Renal cortex interstitium (tissue), 15 donors: ENCODE measurements at places on chromosomes 4 and X. TPM values are rescaled to one million over a fixed set of nuclear protein-coding genes. Genes with fewer than 3 reads are reported as not detected.

Gene ATP1B4
- polyA plus RNA-seq: 0.09 TPM

Gene LDB2
- 88.5 TPM for polyA plus RNA-seq

Gene KLB
- polyA plus RNA-seq: 0.17 TPM

DNA sequence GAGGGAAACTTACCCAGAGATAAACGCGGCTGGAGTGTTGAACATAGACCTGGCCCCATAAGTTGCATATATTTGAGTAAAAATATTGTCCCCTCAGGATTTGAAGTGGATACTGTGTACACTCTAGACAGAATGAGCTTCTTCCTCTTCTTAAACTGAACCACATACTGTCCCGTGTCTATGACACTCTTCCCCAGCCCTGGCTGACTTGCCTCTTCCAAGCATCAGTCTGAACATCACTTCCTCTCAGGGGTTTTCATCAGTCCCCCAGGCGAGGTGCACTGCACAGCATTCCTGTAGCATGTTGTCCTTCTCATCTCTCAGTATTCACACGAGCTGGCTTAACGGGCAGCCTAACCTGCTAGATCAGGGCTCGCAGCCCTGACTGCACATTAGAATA lies 80.5 kb upstream of the TMEM150C start:
- DNase-seq: no peak

Gene IDH3G
- 93.9 TPM for polyA plus RNA-seq

Gene MAGEA4
- not detected for polyA plus RNA-seq

DNA sequence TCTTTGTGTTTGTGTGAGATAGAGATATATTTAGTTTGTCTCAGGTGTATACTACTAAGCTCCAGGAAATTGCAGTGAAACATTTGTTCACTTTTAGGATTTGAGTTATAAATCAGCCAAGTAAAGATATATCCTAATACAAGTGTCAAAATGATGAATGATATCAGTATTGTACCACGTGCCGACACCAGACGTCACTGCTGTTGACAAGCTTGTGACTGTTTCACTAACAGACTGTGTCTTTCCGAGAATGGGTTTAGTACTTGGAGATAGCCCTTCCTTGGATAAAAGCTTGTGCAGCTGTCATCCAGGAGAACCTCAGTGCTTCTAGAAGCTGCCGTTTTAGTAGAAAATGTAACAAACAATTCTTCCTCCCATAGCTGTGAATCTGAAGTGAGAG lies 343.3 kb downstream of the FBXO8 start:
- DNase-seq: no peak

- DNase-seq: no peak
These were observed 9.2 kb downstream of the PIR start for GRCh38 chrX:15483891-15484290.

Gene PWWP3B
- polyA plus RNA-seq: 3.0 TPM

- DNase-seq: no peak
These were observed 124.9 kb downstream of the RELL1 start for GRCh38 chr4:37561196-37561802.

DNA sequence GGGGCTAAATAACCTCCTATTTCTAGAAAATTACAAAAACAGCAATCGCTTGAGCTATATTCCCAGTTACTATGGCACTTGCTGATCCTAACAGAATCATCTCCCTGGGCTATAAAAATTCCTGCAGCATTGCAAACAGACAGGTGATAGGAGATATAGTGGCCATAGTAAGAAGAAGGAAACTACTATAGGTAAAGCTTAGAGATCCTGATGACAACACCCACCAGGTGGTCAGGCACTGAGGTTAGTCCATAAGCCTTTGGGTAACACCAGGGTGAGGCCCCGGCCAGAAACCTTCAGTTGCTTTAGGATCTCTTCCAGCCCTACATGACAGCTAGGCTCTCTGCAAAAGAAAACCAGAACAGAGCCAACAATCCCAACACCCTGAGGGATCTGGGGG lies 197.9 kb upstream of the PPP1R2C start:
- DNase-seq: no peak

- no peak for DNase-seq
These were observed 38.9 kb downstream of the ANXA10 start for GRCh38 chr4:168131196-168131595.

- no peak for DNase-seq
These were observed 72.8 kb upstream of the MTNR1A start for GRCh38 chr4:186628058-186628711.

DNA sequence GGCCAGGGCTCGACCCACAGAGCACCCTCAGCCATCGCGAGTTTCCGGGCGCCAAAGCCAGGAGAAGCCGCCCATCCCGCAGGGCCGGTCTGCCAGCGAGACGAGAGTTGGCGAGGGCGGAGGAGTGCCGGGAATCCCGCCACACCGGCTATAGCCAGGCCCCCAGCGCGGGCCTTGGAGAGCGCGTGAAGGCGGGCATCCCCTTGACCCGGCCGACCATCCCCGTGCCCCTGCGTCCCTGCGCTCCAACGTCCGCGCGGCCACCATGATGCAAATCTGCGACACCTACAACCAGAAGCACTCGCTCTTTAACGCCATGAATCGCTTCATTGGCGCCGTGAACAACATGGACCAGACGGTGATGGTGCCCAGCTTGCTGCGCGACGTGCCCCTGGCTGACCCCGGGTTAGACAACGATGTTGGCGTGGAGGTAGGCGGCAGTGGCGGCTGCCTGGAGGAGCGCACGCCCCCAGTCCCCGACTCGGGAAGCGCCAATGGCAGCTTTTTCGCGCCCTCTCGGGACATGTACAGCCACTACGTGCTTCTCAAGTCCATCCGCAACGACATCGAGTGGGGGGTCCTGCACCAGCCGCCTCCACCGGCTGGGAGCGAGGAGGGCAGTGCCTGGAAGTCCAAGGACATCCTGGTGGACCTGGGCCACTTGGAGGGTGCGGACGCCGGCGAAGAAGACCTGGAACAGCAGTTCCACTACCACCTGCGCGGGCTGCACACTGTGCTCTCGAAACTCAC lies 3.6 kb downstream of the MID1IP1 start:
- DNase-seq: no peak

Gene CDS1
- 28.4 TPM for polyA plus RNA-seq

GRCh38 chr4:88240297-88240714 lies 44.1 kb downstream of the PPM1K start:
- no peak for DNase-seq

DNA sequence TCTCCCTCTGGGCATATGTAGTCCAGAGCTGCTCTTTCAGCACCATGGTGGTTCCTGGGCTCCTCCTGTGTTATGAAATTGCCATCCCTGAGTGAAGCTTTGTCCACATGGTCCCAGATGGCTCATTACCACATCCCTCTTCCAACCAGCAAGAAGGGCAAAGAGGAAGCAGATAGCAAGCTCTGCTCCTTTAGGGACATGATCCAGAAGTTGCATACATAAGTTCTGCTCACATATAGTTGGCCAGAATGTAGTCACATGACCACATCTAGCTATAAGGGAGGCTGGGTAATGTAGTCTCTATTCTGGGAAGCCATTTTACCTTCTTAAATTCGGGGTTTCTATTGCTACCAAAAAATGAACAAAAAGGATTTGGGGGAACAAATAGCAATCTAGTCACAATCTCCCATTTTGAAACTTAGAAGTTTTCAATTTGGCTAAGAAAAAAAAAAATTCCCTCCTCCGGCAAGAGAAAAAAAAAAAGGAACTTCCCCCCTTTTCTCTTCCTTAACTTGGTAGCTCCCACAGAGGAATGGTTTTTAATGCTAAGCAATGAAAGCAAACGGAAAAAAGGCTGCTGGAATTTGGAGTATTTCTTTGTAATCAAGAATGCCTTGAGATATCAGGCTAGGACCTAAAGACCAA lies 88.2 kb upstream of the USP9X start:
- DNase-seq: peak; percentile 56

GRCh38 chr4:187908079-187908561 lies 87.5 kb upstream of the ZFP42 start:
- no peak for DNase-seq

DNA sequence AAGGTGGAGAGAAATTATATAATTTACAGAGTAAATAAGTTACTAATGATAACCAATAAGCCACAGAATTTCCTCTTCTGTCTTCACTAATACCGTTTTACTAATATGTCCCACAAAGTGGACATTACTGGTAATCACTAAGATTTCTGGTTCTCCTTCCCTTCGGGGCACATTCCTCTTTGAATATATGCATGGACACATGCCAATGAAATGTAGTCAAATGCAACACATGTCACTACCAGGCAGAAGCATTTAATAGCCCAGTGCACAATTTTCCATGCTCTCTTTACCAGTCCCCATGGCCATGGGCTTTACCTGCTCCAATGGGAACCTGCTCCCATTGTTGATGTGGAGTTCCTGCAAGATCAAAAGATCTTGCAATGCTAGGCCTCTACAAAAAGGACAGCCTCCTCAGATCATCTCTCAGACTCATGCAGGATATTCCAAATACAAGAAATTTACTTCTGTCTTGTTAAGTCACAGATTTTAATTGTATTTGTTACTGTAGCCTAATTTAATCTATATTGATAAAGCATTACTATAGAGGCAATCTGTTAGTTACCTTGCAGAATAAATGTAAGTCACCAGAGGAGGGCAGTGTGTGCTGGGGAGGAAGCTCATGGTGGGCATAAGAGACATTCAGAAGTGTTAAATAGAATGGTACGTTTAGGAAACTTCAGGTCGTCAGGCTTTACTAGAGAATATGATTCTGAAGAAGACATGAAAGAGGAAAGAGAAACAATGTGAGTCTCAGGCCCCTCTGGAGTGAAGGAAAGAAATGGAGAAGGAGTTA lies 37.1 kb upstream of the INPP4B start:
- DNase-seq: peak; percentile 3

Gene PNMA3
- polyA plus RNA-seq: 37.4 TPM

- DNase-seq: no peak
These were observed 3.8 kb downstream of the MTM1 start for GRCh38 chrX:150572206-150572605.

GRCh38 chr4:148007792-148008191 lies 275.9 kb downstream of the ARHGAP10 start:
- DNase-seq: no peak

DNA sequence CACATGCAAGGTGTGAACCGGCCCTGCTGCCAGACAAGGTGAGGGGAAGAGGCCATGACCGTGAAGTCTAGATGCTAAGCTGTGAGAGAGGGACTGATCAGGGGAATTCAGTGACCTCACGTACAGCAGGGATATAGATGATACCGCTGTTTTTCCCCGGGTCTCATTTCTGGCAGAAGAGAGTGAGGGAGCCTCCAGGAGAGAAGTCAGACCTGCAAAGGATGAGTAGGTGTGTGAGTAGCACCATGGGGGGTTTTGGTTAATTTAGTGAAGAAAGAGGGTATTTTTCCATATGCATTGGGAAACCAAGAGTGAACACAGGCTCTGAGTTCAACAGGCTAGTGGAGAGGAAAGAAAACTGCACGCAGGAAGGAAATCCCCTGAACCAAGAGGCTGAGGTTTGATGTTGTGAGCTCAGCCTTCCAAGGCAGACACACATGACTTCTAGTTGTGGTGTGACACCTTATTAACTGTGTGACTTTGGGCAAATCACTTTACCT lies 127.6 kb upstream of the GATB start:
- DNase-seq: no peak

- DNase-seq: no peak
These were observed 7.8 kb downstream of the HMGB3 start for GRCh38 chrX:150990910-150991309.

GRCh38 chr4:86048426-86048825 lies 311.4 kb downstream of the MAPK10 start:
- no peak for DNase-seq

Gene F8
- polyA plus RNA-seq: 12.7 TPM

GRCh38 chrX:70508296-70508911 lies 63.8 kb downstream of the DLG3 start:
- DNase-seq: no peak

DNA sequence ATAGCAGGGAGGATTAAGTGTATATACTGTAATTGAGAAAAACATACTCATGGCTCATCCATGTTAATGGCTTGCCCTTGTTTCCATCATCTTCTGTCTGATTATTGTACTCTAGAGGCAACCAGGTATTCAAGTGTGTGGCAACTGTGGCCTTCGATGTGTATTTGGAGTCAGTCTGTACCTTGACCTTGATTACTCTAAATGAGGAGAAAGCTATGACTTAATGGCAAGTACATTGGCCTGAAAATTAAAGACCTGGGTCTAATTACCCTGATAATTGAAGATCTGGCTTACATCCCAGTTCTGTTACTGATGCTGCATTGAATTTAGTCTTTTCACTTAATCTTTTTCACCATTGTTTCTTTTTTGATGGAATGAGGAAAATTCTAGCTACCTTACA lies 409.2 kb downstream of the CCSER1 start:
- DNase-seq: no peak

GRCh38 chr4:1274871-1275270 lies 14.8 kb upstream of the MAEA start:
- no peak for DNase-seq

Gene HSFX3
- polyA plus RNA-seq: 0.45 TPM

Gene OCRL
- 28.6 TPM for polyA plus RNA-seq

DNA sequence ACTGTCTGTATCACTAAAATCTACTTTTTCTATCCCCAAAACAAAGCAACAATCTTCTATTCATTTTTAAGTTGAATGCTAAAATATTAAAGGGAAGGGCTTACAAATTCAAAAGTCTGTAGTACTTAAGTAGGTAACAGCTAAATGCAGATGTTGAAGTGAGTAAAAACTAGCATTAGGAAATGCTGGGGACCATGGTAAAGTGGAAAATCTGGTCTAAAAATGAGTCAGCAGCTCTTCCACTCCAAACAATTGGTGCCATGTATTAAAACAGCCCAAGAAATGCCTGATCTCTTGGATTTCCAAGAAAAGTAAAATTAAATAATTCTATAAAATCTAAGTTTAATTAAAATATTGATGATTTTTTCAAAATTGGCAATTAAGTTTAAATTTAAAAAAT lies 73.3 kb upstream of the PPP3CA start:
- DNase-seq: no peak

GRCh38 chr4:164977243-164978164 lies at the start of gene TRIM61:
TRIM61 (minus strand) TSS chr4:164977657; CDS start chr4:164970002, 7,655 bp downstream.
- DNase-seq: no peak

DNA sequence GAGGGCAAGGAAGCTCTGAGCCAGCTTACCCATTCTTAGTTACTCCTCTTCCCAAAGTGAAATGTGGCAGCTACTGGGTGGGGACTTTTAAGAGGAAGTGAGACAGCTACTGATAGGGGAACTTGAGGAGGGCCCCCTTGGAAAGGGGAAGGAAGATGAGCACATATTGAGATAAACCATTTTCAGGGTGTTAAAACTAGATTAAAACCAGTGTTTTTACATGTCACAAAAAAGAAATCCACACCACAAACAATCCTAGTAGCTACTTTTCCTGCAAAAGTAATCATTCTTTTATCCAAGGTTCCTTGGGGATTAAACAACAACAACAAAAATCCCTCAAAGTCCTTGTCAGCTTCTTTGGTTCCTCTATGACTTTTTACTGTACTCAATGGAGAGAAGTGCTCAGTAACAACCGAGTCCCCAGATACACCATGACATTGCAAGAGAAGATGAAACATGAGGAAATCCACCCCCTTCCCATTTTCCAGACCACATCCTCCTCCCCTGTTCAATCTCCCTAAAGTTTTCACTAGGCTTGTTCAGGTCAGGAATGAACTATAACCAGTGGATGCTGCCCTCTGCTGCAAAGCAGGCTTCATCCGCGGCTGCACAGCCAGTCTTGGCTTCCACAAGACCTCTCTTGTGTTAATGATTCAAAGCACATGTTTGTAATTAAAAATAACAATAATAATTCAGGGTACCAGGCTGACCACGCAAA lies 113.5 kb upstream of the TMEM164 start:
- DNase-seq: no peak
